ENCODE measurements at places on chromosomes 4 and X.

DNA sequence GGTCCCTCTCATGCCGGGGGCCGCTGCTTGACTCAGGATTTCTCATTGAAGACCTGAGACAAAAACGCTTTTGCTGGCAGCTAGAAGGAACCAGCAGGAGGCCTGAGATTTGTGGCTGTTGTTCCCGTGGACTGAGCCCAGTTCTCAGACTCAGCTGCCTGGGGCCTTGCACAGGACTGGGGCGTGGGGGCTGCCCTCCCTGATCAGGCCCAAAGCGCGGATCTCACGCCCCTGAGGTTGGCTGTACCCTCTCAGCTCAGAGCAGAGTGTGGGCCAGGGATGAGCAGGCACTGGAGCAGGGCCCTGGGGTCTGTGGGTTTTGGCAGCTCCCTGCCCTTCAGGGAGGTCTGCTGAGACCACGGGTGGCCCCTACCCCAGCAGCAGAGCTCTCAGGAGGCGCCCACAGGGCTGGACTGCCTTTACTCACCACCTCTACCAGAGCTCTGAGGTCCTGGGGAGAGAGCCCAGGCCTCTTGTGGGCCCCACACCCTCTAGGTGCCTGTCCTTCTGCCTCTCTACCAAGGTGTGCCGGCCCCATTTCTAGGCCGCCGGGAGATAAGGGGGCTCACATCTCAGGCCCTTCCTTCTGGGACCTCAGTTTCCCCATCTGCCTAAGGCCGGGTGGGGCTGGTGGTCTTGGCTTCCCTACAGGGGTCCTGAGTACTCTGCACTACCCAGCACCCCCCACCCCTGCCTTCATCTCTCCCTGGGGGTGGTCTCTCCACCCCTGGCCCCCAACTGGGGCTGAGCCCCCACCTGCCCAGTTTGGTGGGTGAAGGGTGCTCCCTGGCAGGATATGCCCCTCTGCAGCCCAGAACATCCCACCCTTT lies 5.6 kb downstream of the MSANTD1 start:
- DNase-seq = no peak

GRCh38 chr4:86947501-86948120 lies 12.8 kb downstream of the AFF1 start:
- DNase-seq = no peak

DNA sequence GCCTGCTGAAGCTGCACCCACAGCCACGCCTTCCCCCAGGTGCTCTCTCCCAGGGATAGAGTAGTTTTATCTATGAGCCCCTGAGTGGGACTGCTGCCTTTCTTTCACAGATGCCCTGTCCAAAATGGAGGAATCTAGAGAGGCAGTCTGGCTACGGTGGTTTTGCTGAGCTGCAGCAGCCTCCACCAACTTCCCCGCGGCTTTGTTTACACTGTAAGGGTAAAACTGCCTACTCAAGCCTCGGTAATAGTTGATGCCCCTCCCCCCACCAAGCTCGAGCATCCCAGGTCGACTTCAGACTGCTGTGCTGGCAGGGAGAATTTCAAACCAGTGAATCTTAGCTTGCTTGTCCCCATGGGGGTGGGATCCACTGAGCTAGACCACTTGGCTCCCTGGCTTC lies 84.5 kb downstream of the PRKG2 start:
- no peak for DNase-seq

- no peak for DNase-seq
These were observed 21.8 kb downstream of the KIAA1210 start for GRCh38 chrX:119105826-119106225.

DNA sequence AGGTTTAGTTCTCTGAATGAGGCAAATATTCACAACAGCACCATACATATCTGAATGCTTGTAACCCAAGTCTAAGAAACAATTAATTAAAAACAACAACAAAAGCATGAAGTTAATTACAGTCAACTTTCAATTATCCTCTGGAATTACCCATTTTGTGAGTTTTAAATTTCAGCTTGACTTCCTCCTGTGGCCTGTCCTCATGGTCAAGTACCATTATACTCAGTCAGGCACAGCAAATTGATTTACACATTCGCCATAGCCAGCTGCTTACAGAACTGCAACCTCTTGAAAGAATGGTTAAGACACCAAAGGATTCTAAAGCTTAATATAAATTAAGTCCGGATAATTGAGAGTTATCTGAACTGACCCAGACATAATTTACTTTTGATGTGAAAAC lies 306.5 kb downstream of the CAMK2D start:
- DNase-seq = no peak

GRCh38 chr4:34157547-34157946 lies 2086.8 kb downstream of the ARAP2 start:
- no peak for DNase-seq

- no peak for DNase-seq
These were observed 32.5 kb downstream of the HMGB2 start for GRCh38 chr4:173301518-173302201.

- DNase-seq = no peak
These were observed 51.9 kb upstream of the STX18 start for GRCh38 chr4:4593596-4594284.

GRCh38 chr4:98627531-98628257 lies 30.7 kb downstream of the TSPAN5 start:
- DNase-seq = no peak

- DNase-seq = no peak
These were observed 20.6 kb upstream of the COQ2 start for GRCh38 chr4:83305187-83305586.

DNA sequence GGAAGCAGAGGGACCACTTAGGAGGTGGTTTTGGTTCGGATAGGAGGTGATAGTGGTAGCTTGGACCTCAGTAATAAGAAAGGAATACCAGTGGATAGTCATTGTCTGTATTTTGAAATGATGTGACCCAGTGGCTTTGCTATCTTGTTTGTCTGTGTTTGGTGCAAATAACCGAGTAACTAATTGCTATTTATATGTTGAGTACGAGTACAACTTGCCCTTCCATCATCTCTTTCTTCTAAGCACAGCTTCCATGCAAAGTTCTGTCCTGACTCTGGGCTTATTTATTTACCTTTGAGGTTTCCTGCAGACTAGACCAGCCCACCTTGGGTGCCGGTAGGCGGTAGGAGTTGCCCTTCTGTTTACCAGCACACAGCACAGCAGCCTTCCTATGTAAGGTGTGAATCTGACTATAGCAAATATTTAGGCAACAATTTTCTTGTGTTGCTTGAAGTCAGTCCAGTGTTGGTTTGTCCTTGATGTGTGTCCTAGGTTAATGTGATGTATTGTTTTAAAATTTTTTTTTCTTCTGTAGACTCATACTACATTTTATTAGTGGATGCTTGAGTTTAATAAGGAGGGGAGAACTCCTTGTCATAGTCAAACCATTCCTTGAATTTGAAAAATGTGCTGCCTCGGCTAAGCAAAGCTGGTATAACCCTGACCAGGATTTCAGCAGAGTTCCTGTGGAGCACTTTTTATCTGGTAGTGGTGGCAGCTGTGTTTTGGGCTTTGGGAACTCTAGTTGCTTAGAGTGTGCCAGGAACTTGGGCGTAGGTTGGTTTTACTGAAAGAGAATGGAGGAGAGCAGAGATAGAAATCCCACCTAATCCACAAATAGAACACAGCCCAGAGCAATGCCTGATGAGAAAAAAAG lies 21.9 kb downstream of the PTTG2 start:
- DNase-seq = no peak

DNA sequence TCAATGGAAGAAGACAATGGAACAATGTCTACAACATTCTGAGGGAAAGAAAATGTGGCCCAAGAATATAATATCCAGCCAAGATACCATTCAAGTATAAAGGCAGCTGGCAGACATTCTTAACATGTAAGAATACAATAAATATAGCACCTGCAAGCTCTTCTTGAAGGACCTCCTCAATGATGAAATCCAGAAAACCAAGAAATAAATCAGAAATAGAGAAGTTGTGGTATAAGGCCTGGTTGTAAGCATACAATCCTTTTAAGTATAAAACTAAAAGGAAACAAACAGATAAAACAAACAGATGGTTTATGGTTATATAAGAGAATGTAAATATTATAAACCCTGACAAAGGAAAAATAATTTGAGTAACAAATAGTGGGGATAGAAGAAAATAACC lies 33.4 kb downstream of the SYTL4 start:
- no peak for DNase-seq

DNA sequence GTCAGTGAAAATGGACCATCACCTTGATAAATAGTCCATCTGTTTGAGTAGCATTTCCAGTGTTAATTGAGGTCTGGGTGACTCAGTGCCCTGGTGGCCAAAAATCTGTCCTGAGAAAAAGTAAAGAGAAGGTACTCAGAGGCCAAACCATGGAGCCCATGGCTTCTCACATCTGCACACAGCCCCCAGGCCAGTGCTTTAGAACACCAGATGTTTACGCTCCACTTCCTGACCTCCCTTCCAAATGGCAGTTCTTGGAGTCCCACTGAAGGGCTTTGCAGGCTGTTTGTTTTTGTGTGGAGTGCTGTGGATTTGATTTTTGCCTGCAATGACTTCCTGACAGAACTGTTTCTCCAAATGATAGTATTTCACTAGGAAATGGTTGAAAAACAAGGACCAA lies 60.2 kb upstream of the GPC4 start:
- DNase-seq = no peak

- no peak for DNase-seq
These were observed 28.5 kb downstream of the SRPX start for GRCh38 chrX:38192007-38192810.

- no peak for DNase-seq
These were observed 64.6 kb downstream of the ZAR1 start for GRCh38 chr4:48554606-48555005.

GRCh38 chr4:175325230-175325629 lies 407.1 kb downstream of the ADAM29 start:
- no peak for DNase-seq

DNA sequence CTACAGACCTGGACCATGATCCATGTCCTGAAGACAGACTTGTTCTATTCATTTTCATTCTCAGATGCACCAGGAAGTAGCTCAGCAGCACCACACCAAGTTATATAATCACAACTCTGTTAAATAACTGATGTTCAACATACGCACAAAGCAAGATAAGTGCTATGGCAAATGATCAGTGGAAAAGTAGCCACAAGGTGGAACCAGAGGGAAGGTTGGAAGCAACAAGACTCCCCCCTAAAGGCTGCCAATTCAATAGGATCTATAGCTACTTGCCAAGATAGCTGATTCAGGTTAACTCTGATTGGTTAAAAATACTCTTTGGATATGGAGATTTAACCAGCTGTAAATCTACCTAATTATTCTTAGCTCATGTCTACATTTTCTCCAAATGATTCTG lies 23.7 kb upstream of the FAM47B start:
- no peak for DNase-seq

GRCh38 chrX:79263550-79263949 lies 103.6 kb downstream of the ITM2A start:
- DNase-seq = no peak

DNA sequence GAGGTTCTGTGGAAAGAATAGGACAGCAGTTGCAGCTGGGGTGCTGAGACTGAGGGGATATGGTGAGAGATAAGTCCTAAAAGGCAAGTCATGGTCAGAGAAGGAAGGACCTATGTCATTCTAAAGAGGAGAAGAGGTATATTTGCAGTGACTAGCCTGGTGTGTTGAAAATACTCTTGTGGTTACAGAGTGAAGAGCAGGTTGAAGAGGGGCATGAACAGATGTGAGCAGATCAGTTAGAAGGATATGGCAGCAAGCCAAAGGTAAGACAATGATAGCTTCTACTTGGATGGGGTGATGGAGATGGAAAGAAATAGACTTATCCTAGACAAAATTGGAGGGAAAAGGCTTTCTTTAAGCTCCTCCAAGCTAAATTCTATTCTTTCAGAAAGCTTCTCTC lies 469.8 kb upstream of the CPEB2 start:
- DNase-seq = peak; percentile 39

GRCh38 chrX:119475389-119476101 lies 7.3 kb downstream of the SLC25A5 start:
- DNase-seq = no peak

- no peak for DNase-seq
These were observed 436.8 kb upstream of the PCDH7 start for GRCh38 chr4:30283336-30283735.

DNA sequence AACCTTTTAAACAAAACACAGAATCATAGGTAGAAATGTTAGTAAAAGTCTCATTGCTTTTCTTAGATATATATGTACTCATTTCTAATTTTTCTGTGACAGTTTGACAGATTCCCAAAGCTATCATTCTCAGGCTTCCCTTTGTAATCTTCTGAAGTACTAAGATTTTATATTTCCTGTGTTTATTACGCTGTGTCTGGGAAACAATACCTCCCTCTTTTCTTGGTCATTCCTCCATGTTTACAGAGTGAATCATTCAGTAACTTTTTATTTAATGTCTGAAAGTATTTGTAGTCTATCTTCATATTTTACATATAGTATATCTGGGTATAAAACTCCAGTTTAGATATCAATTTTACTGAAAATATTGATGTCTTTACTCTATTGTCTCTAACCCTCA lies 1826.3 kb upstream of the IGFBP7 start:
- no peak for DNase-seq

- no peak for DNase-seq
These were observed 1347.3 kb downstream of the RPA4 start for GRCh38 chrX:98231003-98231402.

DNA sequence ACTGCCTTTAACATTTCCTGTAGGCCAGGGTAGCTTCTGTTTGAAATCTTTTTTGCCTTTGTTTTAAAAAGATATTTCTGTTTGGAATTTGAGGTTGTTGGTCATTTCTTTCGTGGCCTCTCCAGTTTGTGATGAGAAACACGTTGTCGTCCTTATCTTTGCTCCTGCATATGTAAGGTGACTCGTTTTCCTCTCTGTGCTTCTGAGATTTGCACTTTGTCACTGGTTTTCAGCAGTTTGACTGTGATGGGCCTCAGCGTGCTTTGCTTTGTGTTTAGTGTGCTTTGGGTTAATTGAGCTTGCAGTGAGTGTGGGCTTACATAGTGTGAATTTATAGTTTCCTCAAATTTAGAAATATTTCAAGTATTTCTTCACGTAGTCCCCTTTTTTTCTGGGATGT lies 81.5 kb downstream of the FAM193A start:
- DNase-seq = no peak

DNA sequence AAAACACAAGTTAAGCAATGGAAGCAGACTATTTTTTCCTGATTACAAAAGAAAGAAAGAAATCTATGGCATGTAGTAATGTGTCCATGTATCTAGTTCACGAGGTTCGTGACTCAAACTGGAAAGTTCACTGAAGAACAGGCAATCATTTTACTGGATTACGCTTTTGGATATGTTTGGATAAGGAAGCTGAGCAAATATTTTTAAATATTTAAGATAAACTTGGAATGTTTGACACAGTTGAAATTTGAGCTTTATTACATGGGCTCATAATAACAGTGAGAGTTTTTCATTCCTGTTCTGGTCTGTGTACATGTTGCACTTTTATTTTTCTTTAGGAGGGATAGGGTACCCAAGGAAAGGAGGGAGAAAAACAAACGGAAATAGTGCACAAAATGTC lies 244.2 kb upstream of the GK2 start:
- DNase-seq = no peak

GRCh38 chr4:2745981-2746806 lies 9.9 kb downstream of the TNIP2 start:
- DNase-seq = no peak

- no peak for DNase-seq
These were observed 351.0 kb upstream of the NR3C2 start for GRCh38 chr4:148793221-148793620.

Data from NCI-H187 (cell line).